ENCODE measurements at places on chromosomes 5 and 9.

- DNase-seq = no peak
Observed at GRCh38 chr5:162052676-162053075, 14.9 kb upstream of the GABRG2 start.

- no peak for DNase-seq
Observed at GRCh38 chr5:76705574-76705973, 10.4 kb upstream of the F2R start.

DNA sequence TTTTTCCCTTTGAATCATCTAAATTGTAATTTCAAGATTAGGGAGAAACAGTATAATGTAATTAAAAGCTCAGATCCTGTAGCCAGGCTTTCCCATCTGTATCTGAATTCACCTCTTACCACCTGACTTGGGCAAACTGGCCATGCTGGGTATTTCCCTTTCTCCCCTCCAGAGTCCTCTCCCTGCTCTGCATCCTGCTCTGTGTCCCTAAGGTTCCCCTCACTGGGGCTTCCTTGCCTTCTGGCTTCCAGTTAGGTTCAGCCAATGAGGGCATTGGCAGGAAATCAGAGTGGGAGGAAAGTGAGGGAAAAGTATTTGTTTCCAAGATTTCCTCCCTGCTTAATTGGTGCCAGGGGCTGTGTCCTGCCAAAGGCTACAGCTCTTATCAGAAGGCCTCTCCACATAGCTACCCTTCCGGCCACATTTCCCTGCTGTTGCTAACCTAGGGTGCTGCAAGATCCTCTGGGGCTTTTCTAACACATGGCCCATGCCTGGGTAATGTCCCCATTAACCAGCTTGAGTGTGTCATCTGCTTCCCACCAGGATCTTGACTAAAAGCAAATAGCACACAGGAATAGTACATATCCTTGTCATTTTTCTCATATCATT is 51.0 kb upstream of the MPDZ start:
- peak; percentile 72 for DNase-seq

DNA sequence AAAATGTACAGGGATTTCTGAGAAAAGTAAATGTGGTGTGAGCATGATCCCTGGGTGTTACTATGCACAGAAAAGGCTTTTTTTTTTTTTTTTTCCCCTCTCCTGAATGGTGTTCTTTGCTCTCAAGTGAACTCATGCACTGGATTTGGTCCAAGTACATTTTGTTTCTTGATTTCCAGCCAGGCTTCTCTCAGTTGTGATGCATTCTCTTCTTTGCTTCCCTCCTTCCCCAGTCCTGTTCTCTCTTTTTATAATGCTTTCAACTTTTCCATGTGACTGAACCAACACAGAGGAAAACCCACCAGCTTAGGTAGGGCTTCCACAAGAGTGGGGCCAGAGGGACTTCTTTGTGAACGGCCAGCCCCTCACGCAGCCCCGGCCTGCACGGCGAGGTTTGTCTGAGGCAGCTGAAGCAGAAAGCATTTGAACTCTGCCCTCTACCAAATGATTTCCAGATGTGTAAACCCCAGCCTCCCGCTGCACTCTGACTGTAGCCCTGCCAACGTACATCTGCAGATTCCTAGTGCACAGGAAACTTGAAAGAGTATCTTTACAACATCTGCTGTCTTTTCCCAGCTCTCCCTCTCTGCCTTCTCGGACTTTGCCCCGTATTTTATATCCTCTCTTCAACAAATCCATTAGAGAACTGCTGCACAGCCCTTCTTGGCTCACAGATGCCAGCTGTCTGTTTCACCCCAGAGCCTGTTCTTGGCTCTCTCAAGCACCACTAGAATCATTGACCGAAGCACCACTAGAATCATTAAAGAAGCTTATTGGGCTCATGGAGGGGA is 71.8 kb upstream of the CD180 start:
- peak; percentile 84 for DNase-seq

DNA sequence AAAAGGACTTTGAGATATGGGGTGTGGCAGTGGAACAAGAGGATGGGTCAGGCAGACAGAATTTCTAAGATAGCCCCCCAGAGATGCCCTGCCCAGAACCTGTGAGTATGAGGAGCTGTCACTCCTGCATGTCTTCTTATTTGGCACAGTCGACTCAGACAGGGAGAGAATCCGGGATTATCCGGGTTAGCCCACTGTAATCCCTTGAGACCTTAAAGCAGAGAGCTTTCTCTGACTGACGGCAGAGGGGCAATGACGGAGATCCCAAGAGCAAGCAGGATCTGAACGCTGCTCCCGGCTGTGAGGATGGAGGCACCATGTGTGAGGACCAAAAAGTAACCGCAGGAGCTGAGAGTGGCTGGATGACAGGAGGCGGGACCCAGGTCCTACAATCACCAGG is 8.8 kb upstream of the NHP2 start:
- no peak for DNase-seq

- DNase-seq = no peak
Observed at GRCh38 chr5:153816870-153817269, 221.8 kb downstream of the FAM114A2 start.

GRCh38 chr9:88949961-88950340 is 41.3 kb upstream of the S1PR3 start:
- no peak for DNase-seq

- DNase-seq = no peak
Observed at GRCh38 chr5:52453176-52453575, 334.5 kb upstream of the ITGA1 start.

- no peak for DNase-seq
Observed at GRCh38 chr5:141602606-141603005, 16.2 kb downstream of the DIAPH1 start.

GRCh38 chr5:175264406-175264805 is 179.6 kb downstream of the DRD1 start:
- DNase-seq = no peak

- no peak for DNase-seq
Observed at GRCh38 chr5:39117401-39117800, 43.2 kb upstream of the RICTOR start.

GRCh38 chr5:159181152-159181551 is 28.2 kb downstream of the RNF145 start:
- DNase-seq = no peak

DNA sequence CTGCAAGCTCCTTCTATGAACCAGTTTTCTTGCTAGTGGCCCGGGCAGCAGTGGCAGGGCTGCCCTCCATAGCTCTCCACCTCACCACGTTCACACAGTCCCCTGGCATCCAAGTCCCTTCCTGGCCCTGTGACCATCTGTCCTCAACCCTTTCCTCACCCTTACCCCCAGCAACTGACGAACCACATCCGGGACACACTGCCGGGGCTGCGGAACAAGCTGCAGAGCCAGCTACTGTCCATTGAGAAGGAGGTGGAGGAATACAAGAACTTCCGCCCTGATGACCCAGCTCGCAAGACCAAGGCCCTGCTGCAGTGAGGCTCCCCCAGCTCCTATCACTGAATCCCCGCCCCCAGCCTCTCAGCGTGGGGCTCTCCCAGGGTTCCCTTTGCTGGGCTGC is 18.8 kb downstream of the DNM1 start:
- no peak for DNase-seq

- no peak for DNase-seq
Observed at GRCh38 chr5:6717247-6717646, 4.0 kb downstream of the TENT4A start.

- no peak for DNase-seq
Observed at GRCh38 chr5:44089424-44090144, 299.6 kb downstream of the FGF10 start.

DNA sequence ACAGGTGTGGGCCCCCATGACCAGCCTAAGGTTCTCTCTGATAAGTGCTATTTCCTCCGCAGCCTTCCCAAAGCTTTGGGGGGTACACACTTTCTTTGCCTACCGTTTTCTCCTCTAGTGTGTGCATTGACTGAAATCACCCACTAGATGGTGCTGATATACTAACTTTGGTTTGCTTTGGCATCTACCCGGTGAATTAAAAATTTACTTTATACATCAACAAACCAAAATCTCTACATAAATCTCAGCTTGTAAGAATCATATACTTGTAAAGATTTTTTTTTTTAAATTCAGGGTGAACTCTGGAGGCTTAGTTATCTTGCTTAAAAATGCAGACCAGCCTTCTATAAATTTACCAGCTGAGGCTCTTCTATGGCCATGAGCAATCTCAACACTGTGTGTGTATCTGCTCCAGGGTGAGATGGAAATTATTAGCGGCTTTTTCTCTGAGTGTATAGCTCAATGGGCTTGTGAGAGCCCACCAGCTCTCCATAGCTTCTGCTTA is 475.7 kb upstream of the TNC start:
- no peak for DNase-seq

DNA sequence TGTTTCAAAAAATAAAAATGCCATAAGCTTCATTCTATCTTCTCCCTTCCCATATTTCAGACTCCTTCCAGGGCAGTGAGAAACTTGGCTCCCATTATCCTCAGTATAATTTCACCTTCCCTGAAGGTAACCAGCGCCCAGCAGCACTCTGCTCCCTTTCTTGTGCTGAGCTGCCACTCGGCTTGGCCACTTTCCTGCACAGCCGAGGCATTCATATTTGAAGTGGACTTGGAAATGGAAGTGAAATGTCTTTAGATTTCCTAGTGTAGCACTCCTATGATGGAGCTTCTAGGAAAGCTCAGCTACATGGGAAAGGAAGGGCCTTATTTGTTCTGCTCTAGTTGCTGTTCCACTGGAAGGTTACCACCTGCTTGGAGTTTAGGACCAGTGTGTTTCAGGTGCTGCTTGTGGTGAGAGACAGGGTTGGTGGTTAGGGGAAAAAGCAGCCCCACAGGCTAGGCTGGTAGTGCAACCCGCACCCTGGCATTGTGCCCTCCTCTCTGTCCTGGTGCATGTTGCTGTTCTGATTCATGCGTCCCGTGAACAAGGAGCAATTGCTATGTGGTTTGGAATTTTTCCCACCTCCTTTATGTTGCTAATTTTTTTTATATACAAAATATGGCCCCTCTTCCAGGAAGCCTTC is 53.8 kb downstream of the RAD23B start:
- DNase-seq = no peak

DNA sequence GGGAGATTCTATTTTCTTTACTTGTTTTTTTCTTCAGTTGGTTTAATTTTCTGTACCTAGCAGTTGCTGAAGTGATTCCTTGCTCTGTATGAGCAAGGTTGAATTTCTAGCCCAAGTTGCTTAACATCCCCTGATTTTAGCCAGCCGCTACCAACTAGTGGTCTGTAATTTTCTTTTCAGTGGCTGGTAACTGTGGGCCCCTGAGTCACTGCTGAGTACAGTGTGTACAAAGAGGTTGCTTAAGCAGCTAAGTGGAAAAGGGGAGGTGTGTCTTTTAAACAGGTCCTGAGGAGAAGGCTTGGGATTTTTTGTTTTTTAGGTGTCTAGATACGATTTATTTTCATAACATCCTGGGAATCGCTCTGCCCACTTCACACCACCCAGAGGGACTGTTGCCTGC is 254.7 kb downstream of the NR3C1 start:
- DNase-seq = no peak

GRCh38 chr5:111121926-111122325 is 29.8 kb downstream of the WDR36 start:
- no peak for DNase-seq

DNA sequence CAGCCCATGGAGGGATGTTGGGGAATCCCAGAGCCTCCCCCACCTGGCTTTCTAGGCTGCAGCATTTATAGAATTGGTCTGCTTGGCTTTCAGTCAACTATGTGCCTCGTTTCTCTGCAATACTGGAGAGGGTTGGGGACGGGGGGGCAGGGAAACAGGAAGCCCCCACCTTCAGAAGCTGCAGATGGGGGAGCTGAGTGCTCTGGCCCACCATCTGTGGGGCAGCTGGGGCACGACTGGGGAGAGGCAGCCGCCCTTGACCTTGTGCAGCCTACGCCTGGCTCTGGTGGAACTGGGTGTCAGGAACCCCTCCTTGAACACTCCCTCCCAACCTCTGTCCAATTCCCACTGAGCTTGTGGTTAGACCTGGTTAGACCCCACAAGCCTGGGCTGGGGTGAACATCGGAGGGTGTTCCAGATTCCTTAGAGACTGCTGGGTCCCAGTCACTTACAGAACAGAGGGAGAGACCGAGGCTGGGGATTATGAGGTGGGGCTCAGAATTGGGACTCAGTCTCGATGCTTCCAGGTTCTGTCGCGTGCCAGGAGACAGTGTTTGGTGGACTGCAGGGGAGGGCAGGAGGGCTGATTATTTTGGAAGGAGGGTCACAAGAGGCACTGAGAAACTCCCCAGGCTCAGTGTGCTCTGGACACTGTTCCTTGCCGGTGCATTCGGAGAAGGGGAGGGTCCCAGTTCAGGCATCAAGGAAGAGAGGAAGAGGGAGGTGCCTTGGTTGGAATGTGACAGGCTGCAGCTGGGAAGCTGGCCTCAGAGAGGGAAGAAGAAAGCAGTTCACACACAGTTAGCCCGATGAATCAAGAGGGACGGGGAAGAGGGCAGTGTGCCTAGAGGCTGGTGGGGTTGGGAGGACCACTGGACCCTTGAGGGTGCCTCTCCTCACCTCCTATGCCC is 25.6 kb downstream of the COL27A1 start:
- no peak for DNase-seq

DNA sequence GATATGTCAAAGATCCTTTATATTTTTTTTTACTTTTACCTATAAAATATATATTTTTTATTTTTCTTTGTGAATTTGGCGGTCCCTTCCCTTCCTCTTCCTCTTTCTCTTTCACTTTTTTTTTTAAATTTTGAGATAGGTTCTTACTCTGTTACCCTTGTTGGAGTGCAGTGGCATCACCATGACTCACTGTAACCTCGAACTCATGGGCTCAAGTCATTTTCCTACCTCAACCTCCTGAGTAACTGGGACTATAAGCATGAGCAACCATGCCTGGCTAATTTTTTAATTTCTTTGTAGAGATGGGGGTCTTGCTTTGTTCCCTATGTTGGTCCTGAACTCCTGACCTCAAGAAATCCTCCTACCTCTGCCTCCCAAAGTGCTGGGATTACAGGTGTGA is 258.0 kb upstream of the CLINT1 start:
- no peak for DNase-seq

- DNase-seq = no peak
Observed at GRCh38 chr9:82732928-82733327, 330.0 kb downstream of the RASEF start.

DNA sequence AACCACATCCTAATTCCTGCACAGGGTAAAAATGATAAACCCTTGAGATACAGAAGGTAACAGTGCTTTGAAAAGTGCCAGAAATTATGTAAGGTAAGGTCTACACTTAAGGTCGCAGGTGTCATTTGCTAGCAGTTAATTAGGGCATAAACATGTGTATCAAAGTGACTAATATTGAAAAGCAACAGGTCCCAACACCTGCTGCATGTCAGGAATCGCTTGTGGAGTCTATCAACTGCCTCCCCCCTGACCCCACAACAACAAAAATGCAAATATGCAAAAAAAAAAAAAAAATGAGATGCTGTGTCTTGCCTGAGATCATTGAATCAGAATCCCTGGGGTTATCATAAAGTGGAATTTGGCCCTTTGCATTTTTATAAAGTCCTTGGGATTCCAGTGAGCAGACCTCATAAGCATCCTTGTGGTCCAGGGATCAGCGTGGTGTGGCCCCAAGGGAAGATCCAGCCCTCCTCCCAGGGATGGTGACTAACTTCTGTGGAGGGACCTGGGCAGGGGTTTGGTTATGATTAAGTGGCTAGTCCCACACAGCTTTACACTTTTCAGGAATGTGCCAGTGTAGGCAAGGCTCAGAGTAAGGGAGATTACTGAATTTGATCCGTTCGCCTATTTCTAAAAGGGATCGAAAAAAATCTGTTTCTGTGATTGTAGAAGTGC is 92.5 kb upstream of the TNFSF8 start:
- DNase-seq = no peak

All from Right ventricle myocardium inferior (tissue), 1 donor.